ENCODE measurements at places on chromosomes 4 and X.
A peak's percentile ranks its signal among the peaks of the same experiment; 100 is the strongest.

- no peak for DNase-seq
Observed at GRCh38 chr4:88467392-88467791, 10.5 kb downstream of the HERC5 start.

DNA sequence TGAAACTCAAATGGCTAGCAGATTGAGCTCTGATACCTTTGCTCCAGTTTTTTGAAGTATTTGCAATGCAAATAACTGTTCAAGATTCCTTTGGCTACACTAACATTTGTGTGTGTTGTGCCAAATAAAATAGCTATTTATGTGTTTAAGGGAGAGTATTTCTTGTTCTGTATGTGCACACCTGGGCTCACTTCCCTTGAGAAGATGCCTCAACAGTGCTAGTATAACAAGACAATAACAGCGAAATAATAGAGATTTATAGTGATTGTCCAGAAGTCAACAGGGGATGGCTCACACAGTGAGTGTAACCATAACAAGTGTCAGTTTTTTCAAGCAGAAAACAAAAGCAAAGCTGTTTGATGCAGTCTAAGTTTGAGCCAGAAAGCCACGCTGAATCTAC, 460.5 kb downstream of the CENPC start:
- DNase-seq, result no peak

DNA sequence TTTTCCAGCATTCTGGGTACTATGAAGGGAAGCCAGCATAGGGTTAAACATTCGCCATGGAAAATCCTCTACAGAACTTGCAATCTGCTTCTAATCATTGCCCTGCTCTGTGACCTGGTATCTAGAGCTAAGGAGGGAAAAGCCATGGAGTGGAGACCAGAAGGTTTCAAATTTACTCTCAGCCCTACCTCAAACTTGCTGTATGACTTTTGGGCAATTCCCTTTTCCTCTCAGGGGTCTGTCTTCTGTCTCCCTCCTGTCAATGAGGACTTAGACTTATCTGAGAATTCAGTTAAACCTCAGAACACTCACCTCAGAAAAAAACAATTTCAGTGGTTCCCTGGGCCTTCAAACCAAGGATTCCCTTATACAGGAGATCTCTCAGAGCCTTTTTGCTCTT, 29.1 kb downstream of the ARHGEF9 start:
- DNase-seq, result no peak

GRCh38 chrX:43631841-43632240, 24.3 kb upstream of the MAOA start:
- no peak for DNase-seq

DNA sequence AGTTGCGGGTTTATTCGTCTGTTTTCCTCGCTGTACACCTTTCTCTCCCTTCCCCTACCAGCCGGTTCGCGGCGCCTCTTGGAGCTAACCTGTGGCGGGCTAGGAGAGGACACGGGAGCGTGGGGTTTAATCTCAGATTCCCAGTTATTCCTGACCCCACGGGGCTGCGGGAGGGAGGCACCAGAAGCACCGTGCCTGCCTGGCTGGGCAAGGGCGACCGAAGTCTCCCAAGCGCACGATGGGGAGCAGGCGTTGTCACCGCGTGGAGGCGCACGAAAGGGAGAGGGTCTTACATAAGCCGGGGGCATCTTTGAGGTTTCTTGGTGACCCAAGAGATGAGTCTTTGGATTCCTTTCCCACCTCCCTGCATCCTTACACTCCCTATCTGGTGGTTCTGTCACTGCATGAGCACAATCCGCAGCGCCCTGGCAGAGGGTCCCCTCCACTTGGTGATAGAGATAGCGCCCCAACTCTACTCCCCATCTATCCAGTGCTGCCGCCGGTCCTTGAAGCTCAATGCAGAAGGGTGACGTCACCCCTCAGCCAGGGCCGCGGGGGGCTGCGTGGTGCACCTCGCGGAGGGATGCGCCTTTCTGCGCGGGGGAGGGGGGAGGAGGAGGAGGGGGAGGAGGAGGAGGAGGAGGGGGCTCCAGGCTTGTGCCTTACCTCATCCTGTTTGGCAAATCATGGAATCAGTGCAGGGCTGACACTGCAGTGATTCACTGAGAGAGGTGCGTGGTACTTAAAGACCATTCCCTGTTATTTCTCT, 793 bp downstream of the TSPAN7 start:
- no peak for DNase-seq

DNA sequence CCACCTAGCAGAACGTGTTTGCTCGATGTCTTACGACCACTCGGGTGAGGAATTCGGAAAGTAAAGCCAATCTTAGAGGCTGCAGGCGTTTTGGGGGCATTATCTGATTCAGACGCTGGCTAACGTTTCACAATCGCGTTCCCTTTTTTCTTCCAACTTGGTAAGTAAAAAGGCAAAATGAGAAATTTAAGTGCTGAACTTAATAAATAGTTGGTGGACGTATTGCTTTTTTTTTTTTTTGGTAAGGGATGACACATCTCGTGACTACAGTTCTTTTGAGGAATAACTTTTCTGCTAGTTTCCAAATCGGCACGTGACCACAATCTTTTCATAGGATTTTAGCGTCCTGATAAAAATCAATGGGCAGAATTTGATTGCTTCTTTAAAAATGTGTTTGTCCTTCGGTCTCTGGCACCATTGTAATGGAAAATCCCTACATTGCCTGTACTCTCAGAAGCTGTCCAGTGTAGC, 848 bp downstream of the RAB9A start:
- no peak for DNase-seq

- DNase-seq, result no peak
Observed at GRCh38 chr4:55237839-55238238, 108.2 kb upstream of the SRD5A3 start.

DNA sequence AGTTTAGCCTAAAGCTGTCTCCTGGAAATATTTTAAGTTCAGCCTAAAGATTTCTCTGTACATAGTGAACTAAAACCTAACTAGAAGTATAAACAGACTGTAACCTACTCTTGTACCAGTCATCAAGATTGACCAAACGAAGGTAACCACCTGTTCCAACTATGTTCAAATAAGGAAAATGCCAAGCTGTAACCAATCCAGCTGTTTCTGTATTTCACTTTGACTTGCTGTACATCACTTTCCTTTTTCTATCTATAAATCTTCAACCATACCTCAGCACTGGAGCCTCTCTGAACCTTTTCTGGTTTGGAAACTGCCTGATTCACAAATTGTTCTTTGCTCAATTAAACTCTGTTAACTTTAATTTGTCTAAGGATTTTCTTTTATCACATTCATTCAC, 3.1 kb upstream of the CYSLTR1 start:
- DNase-seq, result no peak

- no peak for DNase-seq
Observed at GRCh38 chr4:189084671-189085070, 856.0 kb upstream of the FRG1 start.

- peak; percentile 36 for DNase-seq
Observed at GRCh38 chr4:63580796-63581475, 828.3 kb downstream of the TECRL start.

DNA sequence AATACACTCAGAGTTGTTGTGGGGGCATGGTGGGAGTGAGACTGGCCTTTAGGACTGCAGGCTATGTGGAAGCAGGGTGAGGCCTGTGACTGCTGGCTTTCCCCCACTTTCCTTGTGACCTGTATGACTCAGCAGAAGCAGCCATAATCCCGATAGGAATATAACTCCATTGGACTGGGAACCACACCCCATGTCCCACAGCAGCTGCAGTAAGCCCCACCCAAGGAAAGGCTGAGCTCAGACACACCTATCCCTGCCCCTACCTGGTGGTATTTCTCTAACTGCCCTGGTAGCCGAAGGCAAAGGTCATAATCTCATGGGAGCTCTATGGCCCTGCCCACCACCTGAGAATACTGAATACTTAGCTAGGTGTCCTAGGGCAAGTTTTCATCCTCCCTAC, 169.3 kb downstream of the GC start:
- no peak for DNase-seq
